ENCODE measurements at places on chromosomes 13 and 19.

GRCh38 chr19:58326914-58327726 lies at the start of gene ZSCAN22:
Gene ZSCAN22, plus strand, starts transcription at chr19:58326994. Its CDS starts 7,809 bp downstream, at chr19:58334803.
- DNase-seq = peak; percentile 96

DNA sequence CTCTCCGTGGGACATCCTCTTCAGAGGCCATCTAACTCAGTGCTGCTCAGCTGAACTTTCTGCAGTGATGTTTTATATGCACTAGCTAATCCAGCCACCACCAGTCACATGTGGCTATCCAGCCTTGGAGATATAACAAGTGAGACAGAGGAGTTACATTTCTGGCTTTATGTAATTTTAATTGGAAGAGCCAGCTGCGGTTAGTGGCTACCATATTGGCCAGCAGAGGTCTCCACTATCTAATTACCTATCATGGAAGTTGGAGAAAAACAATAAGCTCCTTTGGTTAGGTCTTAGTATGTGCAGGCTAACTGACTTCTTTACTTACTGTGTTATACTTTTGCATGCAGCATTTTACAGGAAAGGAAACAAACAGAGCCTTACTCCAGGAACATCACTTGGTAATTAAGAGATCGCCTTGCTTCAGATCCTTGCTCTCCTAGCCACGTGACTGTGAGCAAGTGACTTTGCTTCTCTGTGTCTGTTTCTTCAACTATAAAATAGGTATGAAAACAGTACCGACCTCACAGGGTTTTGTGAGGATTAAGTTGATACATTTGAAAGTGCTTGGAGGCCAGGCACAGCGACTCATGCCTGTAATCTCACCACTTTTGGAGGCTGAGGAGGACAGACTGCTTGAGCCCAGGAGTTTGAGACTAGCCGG lies 1.6 kb upstream of the KLK10 start:
- no peak for DNase-seq

- DNase-seq = no peak
Observed at GRCh38 chr13:111008351-111008750, 93.5 kb upstream of the ANKRD10 start.

DNA sequence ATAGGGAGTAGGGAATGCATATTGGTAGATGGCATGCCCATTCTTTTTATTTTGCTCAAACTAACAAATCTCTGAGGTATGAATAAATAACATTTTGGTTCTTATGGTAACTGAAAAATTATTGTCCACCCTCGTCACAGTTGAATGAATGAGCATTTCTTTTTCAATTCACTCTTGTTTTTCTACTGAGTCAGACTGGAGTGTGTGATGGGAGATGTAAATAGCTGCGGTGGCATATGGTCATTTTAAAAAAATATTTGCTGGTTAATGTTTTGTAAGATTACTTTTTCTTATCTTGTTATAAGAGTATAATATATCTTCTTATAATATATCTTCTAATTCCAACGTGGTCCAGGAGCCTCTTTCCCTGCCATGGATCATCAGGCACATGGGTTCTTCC lies 586.5 kb downstream of the SLITRK5 start:
- no peak for DNase-seq

- DNase-seq = peak; percentile 12
Observed at GRCh38 chr13:111876506-111876905, 190.4 kb upstream of the SOX1 start.

GRCh38 chr13:27830010-27830409 lies 37.7 kb downstream of the GSX1 start:
- DNase-seq = peak; percentile 78

DNA sequence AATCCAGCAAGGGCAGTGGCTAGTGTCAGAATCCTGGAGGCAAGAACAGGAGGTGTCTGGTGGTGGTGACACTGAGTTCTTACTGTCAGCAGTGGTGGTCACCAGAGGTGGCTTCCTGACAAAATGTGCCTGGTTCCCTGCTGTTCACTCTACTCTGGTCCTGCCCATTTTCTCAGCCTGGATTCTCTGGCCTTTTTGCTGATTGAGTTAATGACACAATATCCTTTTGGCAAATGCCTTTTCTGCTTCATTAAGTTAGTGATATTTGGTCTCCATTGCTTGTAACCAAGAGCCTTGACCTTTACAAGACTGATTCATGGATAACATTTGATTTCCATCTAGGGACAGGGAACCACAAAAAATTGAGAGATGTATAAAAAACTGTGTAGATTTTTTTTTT lies 51.1 kb downstream of the RFC3 start:
- DNase-seq = no peak

- DNase-seq = no peak
Observed at GRCh38 chr13:82867284-82867683, 1015.0 kb downstream of the SLITRK1 start.

GRCh38 chr19:18204394-18205199 lies 755 bp upstream of the RAB3A start:
- no peak for DNase-seq

- no peak for DNase-seq
Observed at GRCh38 chr19:2327773-2328400, 499 bp downstream of the LSM7 start.

DNA sequence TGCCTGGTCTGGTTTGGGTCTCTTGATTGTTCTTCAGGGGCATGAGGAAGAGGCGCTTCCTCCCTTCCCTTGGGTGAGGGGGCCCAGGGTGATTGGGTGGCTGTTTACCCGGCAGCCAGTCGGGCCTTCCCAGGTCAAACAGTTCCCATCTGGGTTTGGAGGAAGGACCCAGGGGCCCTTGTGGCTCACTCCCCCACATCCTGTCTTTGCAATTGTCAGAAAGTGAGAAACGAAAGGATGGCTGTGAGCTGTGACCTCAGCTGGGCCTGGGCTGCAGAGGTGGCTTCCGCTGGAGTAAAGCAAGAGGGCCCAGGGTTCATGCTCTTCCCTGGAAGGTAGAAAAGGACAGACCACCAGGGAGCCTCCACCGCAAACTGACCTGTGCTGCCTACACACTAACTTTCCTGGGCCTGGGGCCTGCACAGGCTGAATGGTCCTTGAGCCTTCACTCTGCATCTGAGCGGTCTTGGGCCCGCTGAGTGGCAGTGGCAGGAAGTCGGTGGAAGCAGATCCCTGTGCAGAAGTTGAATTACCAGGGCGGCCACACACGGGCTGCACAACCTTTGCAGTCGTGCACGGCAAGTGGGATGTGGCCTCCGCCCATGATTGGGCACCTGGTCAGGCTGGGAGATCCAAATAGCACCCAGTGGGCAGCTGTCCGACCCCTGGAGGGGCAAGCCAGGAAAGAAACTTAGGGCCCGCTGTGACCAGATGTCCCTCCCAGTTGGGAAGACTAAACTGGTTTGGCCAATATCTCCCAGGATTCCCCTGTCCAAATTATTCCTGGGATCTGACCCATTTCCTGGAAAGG lies 5.3 kb upstream of the CD79A start:
- DNase-seq = no peak

- DNase-seq = no peak
Observed at GRCh38 chr19:17035842-17036424, 9.3 kb upstream of the CPAMD8 start.

GRCh38 chr13:99865420-99865930 lies 106.1 kb downstream of the ZIC5 start:
- DNase-seq = no peak

GRCh38 chr13:39379118-39379517 lies 223.9 kb downstream of the LHFPL6 start:
- no peak for DNase-seq

- no peak for DNase-seq
Observed at GRCh38 chr13:75224053-75224742, 257.8 kb downstream of the TBC1D4 start.

DNA sequence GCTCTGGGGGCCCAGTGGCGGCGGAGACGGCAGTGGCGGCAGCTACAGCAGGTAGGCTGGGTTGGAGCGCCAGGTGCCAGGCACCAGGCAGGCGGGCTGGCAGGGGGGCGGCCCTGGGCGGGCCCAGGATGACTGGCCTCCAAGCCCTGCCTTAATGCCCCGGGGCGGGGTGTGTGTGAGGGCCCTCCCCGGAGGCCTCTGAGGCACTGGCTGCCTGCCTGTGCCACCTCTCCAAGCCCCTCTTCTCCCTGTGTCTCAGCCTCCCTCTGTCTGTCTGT lies at the start of gene KLK11:
Gene KLK11 (minus strand): TSS at position 63 of the 278 bp plus-strand sequence. CDS start 985 bp downstream, outside the sequence.
- no peak for DNase-seq

GRCh38 chr13:110133425-110134235 lies 173.3 kb downstream of the COL4A1 start:
- no peak for DNase-seq

- DNase-seq = no peak
Observed at GRCh38 chr19:6045108-6045507, 65.2 kb downstream of the RFX2 start.

- DNase-seq = no peak
Observed at GRCh38 chr13:31927219-31927653, 104.3 kb upstream of the FRY start.

DNA sequence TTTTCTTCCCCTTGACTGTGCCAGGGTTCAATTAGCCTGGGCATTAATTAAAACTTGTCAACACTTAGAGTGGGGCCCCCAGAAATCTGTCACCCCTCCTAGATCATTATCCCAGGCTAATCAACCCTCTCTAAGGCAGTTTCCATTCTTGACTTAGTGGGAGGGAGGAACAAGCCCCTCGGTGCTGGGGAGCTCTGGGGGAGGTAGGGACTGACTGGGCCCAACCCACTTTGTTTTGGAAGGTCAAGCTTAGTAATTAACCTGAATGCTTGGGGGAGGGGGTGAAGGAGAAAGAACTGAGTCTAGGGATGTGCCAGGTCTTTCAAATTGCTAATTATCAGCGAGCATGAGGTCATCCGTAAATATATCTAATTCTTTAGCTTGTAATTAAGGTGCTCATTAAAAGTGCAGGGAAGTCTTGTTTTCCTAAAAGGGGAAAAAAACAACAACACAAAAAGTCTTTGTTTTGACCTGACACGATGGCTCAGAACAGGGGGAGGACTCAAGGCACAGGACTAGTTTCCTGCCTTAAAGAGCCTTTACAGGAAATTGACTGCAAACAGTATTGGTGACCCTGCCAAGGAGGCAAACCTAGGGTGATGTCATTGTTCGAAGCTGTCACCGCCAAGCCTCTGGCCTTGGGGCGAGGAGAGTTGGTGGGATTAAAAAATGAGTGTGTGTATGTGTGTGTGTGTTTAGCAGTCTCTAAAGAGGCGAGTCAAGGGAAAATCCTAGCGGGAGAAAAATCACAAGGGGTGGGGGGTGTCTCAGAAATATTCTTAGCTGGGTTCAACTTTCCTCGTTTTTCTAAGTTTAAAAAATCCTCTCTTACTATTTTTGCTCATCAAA lies 19.4 kb downstream of the ACTN4 start:
- no peak for DNase-seq

- no peak for DNase-seq
Observed at GRCh38 chr13:89695343-89696257, 1651.9 kb upstream of the MIR17HG start.

GRCh38 chr13:94928127-94928775 lies 215.9 kb upstream of the SOX21 start:
- DNase-seq = no peak

- DNase-seq = no peak
Observed at GRCh38 chr13:65892859-65893258, 1337.3 kb downstream of the PCDH9 start.

GRCh38 chr13:107421951-107422350 lies 793.4 kb downstream of the LIG4 start:
- no peak for DNase-seq

DNA sequence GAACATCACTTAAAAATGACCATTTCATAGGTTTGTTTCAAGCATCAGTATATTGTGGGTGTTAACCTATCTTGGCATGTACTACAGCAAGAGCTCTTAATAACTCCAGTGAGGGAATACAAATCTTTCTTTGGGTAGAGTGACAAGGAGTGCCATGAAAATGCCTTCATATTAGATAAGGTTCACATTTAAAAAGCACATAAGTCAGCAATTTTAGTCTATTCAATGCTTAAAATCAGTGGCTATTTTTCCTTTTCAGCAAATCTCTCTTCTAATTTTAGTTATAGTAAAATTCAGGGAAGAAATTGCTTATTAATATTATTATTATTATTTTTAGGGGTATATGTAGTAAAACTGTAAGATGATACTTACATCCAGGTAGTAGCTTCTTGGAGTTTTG lies 291.1 kb downstream of the GPC6 start:
- no peak for DNase-seq

DNA sequence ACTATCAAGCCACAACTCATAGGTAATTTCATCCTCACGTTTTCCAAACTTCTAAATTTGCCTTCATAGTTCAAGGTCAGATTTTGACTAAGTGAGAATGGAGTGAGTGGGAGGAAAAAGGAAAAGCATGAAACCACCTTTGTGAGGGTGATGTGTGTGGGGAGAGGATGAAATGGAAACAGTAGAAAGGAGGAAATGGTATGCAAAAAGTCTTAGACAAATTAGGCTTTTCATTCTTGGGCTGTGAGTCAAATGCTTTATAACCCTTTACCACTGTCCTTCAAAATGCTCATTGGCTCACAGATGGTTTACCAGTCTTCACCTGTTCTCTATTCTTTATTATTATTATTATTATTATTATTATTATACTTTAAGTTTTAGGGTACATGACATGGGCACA lies 127.2 kb downstream of the RAP2A start:
- DNase-seq = no peak

- no peak for DNase-seq
Observed at GRCh38 chr13:100497389-100497788, 91.2 kb downstream of the GGACT start.

- no peak for DNase-seq
Observed at GRCh38 chr19:48689449-48689848, 6.3 kb upstream of the FUT2 start.

- DNase-seq = no peak
Observed at GRCh38 chr19:28420811-28421550, 792.0 kb downstream of the UQCRFS1 start.

DNA sequence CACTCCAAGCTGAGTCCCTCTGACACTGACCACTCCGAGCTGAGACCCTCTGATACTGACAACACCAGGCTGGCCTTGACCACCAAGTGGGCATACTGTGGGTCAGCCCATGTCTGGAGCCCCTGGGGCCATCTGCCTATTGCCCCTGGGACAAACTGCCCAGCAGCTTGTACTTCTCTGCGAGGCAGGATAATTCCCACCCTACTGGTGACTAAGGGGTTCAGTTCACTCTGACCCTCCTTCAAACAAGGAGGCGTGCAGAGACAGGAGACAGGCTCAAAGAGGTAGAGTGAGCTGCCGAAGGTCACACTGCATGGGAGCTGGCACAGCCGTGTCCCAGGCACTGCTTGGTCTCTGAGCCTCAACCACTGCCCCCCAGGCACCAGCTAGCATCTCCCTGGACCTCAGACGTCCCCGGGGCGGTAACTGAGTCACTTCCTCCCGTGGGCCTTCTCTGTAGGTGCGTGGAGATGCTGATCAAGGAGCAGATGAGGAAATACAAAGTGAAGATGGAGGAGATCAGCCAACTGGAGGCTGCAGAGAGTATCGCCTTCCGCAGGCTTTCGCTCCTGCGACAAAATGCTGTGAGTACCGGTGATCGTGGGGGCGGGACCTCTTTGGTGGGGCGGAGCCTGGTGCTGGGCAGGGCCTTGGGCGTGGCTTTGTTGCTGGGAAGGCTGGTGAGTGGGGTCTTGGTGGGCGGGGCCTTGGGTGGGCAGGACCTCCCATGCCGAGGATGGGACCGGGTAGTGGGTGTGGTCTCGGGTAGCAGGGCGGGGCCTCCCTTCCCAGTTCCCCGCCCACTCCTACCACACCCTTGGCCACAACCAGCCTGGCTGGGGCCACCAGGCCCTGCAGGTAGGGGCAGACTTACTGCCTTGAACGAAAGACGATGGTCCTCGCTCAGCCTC lies 5.8 kb upstream of the USE1 start:
- DNase-seq = peak; percentile 78
